OCI-LY7 (cell line): ENCODE measurements at places on chromosomes 1 and 21.

- peak; percentile 51 for DNase-seq
Observed at GRCh38 chr1:206471415-206471801, 1.1 kb downstream of the IKBKE start.

GRCh38 chr1:228287541-228288425 is 79.9 kb downstream of the OBSCN start:
- no peak for DNase-seq

DNA sequence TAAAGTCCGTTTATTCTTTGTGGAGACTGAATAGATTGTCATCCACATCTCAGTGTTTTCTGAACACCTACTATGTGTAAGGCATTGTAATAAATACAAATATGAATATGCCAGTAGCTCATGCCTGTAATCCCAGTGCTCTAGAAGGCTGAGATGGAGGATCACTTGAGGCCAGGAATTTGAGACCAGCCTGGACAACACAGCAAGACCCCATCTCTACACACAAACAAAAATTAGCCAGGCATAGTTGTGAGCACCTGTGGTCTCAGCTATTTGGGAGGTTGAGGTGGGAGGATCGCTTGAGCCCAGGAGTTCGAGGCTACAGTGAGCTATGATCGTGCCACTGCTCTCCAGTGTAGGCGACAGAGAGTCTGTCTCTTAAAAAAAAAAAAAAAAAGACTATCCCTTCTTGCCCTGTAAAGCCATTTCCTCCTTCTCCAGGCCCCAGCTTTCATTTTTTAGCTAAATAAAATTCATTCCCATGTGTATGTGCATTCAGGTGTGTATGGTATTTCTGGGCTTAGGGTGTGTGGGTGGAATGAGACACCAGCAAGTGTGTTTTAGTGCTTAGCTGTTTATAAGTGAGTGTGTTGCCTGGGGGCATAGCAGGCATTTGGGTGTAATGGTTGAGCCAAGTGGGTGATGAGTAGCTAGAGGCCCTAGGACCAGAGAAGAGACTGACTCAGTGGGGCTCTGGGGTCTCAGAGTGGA is 7.8 kb downstream of the CELSR2 start:
- no peak for DNase-seq

- peak; percentile 98 for DNase-seq
Observed at GRCh38 chr1:229558460-229559335, at the start of gene ABCB10. Gene ABCB10 (minus strand): TSS chr1:229558707. CDS start chr1:229558652, 55 bp downstream.

DNA sequence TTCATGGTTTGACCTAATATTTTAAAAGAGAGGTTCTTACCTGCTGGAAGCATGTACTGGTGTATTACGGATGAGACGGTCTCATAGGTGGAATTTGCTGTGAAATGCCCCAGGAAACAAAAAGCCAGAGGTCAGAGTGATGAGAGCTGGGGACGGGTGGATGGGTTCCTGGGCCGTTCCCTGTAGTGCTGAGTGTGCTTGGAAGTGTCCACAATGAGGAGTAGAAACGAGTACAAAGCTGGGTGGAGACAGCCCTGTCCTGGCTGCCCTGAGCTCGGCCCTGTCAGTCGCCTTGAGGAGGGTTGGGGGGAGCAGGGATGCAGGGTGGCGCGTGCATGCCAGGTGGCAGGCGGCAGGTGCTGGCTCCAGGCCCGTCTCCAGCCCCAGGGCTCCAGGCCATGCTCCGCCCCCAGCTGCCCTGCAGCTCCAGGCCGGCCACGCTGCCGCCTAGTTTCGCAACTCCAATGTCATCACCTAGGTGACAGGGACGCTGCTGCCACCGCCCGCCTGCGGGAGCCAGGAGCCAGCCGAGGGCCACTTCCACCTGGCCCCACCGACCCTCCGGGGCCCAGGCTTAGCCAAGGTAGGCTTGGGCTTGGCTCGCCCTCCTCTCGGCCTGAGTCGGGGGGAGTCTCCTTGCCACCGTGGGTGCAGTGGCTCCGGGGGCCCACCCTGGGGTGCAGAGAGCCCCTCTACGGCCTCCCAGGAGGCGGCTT is 16.4 kb downstream of the TP73 start:
- DNase-seq, result no peak

- no peak for DNase-seq
Observed at GRCh38 chr21:14722841-14723483, 176.8 kb upstream of the SAMSN1 start.
